Endodermal cell (in vitro differentiated cells): ENCODE measurements at places on chromosomes 4 and X.

- no peak for DNase-seq
Measured at GRCh38 chrX:76064825-76065224, 108.0 kb upstream of the PBDC1 start.

GRCh38 chr4:119667802-119668201 lies 39.2 kb upstream of the PDE5A start:
- no peak for DNase-seq

DNA sequence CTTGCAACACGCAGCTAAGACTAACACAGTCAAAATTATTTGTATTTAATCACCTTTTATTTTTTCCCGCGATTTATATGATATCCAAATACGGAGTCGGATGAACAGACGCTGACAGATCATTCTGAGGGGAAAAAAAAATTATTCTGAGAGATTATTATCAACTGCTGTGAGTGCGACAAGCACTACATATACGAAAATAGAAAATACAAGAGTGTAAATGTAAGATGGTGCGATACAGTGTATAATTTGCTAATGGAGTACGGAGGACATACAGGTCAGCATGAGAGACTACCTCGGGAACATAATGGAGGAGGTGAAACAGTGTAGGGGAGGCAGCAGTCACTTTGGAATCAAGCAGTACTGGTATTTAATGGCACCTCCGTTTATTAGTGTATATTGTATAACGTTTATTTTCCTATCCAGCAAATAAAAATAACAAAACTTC lies 2.8 kb upstream of the LIN54 start:
- no peak for DNase-seq

DNA sequence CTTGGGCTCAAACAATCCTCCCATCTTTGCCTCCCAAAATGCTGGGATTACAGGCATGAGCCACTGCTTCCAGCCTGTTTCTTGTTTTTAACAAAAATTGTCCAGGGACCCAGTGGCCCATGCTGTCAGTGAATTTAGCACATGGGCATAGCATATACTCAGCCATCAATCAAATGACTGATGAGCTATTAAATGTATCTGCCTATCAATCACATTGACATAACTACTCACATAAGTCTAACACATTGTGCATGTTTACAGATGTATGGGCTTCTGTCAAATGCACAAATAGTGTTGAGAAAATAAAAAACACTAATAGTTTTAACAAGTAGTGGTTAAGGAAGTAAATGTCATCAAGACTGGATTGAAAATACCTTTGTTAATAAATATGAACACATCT lies 249.4 kb downstream of the COX18 start:
- no peak for DNase-seq

DNA sequence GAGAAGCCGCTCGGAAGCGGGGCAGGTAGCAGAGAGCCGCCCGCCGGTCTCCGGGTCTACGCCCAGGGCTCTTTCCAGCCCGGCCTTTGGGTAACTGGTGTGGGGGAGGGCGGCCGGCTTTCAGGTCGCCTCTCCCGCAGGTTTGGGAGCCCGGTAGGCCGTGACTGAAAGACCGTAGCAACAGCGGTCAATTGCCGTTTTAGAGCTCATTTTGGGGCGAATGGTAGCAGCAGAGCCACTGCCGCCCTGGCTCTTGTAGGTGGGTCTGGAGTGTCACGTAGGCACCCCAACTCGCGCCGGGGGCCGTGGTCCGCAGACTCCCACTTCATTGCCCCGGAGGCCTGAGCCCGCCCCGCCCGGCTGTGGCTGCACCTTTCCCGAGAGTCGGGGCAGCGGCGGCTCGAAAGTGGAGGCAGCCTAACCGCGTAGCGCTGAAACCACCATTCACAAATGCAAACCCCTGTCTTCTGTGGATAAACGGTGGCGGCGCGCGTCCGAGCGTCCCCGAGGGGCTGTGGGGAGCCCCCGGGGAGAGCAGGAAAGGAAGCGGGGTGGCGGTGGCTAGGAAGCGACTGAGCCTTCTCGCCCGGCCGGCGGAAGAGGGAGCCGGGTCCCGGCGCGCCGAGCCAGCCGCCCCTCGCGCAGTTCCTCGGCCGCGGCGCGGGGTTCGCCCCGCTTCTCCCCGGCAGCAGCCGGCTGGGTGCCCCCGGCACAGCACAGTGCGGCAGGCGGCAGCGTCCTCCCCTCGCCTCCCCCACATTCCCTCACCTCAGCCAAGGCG lies 2185.1 kb upstream of the TENM3 start:
- peak; percentile 86 for DNase-seq

- no peak for DNase-seq
Measured at GRCh38 chr4:36091997-36092396, 152.3 kb downstream of the ARAP2 start.

GRCh38 chrX:119622356-119623232 lies 16.4 kb upstream of the NKRF start:
- DNase-seq, result no peak

DNA sequence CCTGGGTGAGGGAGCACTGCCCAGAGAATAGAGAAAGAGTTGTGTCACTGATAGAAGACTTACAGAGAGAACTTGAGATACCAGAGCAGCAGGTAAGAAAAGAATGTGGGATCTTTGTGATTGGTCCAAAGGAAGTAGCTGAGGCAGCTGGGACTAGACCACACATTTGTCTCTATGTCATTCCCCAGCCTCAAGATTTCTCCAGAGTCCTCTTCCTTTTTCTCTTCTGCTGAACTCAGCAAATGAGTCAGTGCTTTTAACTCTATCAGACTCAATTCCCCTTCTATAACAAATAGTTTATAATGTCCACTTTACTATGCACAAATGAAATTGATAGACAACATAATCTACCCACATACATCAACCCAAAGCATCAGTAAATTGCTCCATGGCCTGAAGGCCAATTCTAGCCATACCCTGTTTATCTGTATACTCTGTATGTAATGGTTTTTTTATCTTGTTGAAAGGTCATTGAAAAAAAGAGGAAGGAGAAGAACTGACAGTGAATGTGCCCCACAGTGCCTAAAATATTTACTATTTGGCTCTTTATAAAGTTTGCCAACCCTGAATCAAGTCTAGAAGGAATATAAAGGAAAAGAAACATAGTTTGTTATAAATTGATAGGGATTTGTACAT lies 38.2 kb downstream of the ETDC start:
- no peak for DNase-seq

GRCh38 chr4:146294776-146295175 lies 80.4 kb downstream of the REELD1 start:
- no peak for DNase-seq

DNA sequence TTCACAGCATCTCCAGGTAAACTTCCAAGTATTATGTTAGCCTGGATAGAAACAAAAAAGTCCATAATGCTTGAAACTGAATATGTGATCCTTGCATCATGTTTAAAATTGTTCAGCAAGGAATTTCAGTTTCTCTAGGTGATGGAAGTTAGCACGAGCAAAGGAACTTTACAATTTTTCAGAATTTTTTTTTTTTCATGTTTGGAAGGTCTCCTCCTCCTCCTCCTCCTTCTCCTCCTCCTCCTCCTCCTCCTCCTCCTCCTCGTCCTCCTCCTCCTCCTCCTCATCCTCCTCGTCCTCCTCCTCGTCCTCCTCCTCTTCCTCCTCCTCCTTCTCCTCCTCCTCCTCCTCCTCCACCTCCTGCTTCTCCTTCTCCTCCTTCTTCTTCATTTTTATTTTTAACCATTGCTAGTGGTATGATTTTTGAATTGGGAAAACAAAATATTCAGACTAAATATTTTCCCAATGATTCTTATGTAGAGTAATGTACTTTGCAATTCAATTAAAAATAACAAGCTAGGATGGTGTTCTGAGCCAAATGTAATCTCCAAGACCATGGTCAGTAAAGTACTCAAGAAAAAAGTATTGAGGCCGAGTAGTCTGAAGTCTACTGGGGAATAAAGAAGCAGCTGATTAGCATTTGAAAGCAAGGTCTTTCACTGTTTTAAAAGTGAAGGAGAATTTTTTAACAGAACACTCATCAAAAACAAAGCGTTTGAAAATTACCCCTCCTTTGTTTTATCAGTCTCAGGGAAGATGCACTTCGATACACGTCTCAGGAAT lies 420.9 kb upstream of the ATOH1 start:
- no peak for DNase-seq

DNA sequence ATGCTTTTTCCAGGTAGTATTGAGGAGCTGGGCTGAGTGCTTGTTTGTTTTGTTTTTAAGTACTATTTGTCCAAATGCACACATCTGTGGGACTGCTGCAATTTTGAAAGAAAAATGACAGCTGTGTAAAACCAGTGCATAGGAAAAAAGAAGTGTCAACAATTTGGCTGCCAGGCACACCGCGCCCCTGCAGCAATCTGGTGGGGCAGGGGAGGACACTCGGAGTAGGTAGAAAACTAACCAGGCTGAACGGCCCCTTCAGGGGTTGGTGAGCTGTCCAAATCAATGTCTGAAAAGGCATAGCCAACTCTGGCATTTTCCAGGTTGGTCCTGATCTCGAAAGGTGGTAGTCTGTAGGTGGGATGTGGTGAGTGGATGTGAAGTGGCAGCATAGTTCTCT lies 1.1 kb downstream of the LDOC1 start:
- DNase-seq, result no peak

GRCh38 chr4:173214661-173215060 lies 46.0 kb downstream of the GALNT7 start:
- DNase-seq, result no peak

- DNase-seq, result no peak
Measured at GRCh38 chrX:24125028-24125612, 24.4 kb upstream of the ZFX start.

- peak; percentile 59 for DNase-seq
Measured at GRCh38 chr4:121370729-121371325, 10.0 kb downstream of the QRFPR start.

- DNase-seq, result no peak
Measured at GRCh38 chrX:14712096-14712495, 160.8 kb downstream of the FANCB start.

DNA sequence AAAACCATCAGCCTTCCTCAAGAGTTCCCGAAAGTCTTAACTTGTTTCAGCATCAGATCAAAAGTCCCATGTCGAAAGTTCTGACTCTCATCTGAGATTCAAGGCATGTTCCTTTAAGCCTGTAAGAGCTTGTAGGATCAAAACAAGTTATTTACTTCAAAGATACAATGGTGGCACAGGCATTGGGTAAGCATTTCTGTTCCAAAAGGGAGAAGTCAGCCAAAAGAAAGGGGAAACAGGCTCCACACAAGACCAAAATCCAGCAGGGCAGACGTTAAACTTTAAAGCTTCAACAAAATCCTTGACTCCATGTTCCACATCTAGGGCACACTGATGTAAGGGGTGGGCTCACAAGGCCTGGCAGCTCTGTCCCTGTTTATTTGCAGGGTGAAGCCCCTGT lies 91.7 kb downstream of the FHDC1 start:
- DNase-seq, result no peak

GRCh38 chr4:64341711-64342110 lies 67.5 kb downstream of the TECRL start:
- no peak for DNase-seq

DNA sequence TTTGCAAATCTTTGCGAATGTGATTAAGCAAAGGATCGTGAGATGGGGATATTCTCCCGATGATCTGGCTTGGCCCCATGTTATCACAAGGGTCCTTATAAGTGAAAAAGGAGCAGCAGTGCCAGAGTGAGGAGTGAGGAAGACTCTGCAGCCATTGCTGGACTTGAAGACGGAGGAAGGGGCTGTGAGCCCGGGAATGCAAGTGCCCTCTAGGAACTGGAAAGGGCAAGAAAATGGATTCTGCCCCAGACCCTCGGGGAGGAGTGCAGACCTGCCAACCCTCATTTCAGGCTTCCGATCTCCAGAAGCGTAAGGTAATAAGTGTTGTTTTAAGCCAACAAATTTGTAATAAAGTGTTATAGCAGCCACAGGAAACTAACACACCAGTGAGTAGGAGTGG lies 76.3 kb downstream of the EVC start:
- DNase-seq, result no peak

DNA sequence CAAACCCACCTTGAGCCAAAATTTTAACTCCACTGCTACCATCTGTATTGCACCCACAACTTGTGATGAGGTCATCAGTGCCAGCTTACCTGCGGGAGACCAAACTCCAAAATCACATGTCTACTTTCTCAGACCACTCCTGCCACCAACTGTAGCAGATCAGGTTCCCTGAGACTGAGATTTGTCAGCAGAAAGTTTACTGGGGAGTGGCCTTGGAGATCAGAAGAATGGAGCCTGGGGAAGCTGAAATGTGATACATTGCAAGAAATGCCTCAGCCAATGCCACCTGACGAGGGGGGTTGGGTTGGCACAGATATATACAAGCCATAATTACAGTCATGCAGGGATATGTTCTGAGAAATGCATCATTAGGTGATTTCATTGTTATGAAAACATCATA lies 19.1 kb downstream of the HAUS3 start:
- peak; percentile 68 for DNase-seq

GRCh38 chrX:120358737-120359456 lies 3.0 kb upstream of the ATP1B4 start:
- DNase-seq, result no peak

GRCh38 chr4:158229768-158230167 lies 19.5 kb downstream of the TMEM144 start:
- DNase-seq, result peak; percentile 56

GRCh38 chrX:16239211-16239610 lies 71.9 kb downstream of the MAGEB17 start:
- no peak for DNase-seq

DNA sequence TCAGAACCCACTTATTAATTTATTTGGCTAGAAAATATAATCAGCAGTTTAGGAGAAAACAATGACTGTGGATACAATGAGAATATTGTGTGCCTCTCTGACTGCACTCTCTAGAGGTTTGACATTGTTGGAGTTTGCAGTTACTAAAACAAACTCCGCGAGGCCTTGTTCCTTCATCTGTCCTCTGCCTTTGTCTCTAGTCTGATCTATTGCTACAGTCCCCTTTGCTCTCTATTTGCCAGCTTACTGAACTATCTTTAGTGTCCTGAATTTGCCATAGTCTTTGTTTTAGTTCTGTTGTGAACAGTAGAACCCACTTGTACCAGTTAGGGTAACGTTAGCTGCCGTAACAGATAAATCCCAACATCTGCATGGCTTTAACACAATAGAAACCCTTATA lies 81.4 kb upstream of the RPS6KA3 start:
- no peak for DNase-seq

GRCh38 chr4:118684873-118685811 lies at the start of gene METTL14:
Gene METTL14 (plus strand): TSS chr4:118685392. CDS start chr4:118685535, 143 bp downstream.
- DNase-seq, result peak; percentile 99

- DNase-seq, result no peak
Measured at GRCh38 chr4:23023666-23024065, 330.9 kb downstream of the GBA3 start.

DNA sequence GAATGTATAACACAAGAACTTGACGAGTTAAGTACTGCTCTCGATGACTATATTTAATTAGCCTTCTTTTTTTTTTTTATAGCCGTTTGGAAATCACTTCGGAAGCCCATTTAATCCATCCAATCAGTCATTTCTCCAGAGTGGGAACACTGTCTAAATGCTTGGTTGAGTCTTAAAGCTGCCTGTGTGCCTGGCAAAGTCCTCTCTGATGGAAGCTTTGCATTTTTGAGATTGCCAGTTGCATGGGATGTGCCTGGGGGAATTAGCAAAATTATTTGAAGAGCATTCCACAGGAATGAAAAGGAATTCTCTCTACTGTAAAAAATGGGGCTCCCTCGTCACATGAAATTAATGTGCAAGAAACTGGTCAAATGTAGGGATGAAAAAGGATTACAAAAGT lies 398.8 kb upstream of the RPS6KA3 start:
- DNase-seq, result no peak

- no peak for DNase-seq
Measured at GRCh38 chrX:136679531-136679930, 31.6 kb downstream of the CD40LG start.

- no peak for DNase-seq
Measured at GRCh38 chr4:140906993-140907962, 151.1 kb upstream of the TBC1D9 start.
